GM23248 (cell line): ENCODE measurements at places on chromosomes 1 and 21. TPM values are rescaled to one million over a fixed set of nuclear protein-coding genes. Genes with fewer than 3 reads are reported as not detected.

- no peaks in the 10 kb centered on the region for H3K36me3 ChIP-seq
- no peak for DNase-seq
- H3K27ac ChIP-seq: no peak overlapping the region
- H3K4me1 ChIP-seq: 0 out of 2 replicates have a peak, but pooled peaks cover 2% of the 10 kb centered on the region
Measured at GRCh38 chr1:64248065-64248464, 44.6 kb downstream of the UBE2U start.

DNA sequence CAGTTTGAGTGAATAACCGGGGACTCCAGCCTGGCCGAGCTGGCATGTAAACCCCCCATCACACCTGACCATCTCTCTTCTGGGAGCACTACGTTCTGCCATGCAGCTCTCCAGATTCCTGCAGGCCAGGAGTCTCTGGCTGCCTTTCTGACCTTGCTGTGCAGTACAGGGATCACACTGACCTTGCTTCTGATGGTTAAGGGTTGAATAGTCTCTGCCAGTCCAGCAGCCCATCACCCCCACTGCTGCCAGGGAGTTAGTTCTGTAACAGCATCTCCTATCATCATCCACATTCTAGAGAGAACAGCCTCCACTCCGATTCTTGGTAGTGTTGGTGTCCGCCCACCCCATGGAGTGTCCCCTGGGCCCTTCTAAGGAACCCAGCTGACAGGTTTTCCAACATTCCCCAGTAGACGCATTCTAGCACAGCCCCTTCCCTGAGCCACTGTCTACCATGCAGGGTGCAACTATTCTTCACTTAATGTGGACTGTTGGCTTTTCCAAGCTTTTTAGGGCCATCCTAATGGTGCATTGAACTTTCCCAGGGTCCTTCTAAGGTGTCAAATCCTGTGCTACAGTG, 109.8 kb downstream of the RIPK4 start:
- no peaks in the 10 kb centered on the region for H3K36me3 ChIP-seq
- H3K27ac ChIP-seq: no peak overlapping the region
- H3K4me3 ChIP-seq: no peak overlapping the region
- H3K27me3 ChIP-seq: no peaks in the 10 kb centered on the region
- peaks cover 17% of the 10 kb centered on the region for H3K4me1 ChIP-seq

- H3K4me1 ChIP-seq: no peaks in the 10 kb centered on the region
- no peaks in the 10 kb centered on the region for H3K36me3 ChIP-seq
- no peak within 1 kb of the TSS for H3K27ac ChIP-seq
- H3K4me3 ChIP-seq: peak within 1 kb of the TSS; percentile 46; the same call in 1 of the 2 replicates
- no peaks in the 10 kb centered on the region for H3K27me3 ChIP-seq
Measured at GRCh38 chr1:204213668-204214662, at the start of gene GOLT1A. Gene GOLT1A (minus strand): TSS chr1:204213988. CDS start chr1:204213906, 82 bp downstream.

DNA sequence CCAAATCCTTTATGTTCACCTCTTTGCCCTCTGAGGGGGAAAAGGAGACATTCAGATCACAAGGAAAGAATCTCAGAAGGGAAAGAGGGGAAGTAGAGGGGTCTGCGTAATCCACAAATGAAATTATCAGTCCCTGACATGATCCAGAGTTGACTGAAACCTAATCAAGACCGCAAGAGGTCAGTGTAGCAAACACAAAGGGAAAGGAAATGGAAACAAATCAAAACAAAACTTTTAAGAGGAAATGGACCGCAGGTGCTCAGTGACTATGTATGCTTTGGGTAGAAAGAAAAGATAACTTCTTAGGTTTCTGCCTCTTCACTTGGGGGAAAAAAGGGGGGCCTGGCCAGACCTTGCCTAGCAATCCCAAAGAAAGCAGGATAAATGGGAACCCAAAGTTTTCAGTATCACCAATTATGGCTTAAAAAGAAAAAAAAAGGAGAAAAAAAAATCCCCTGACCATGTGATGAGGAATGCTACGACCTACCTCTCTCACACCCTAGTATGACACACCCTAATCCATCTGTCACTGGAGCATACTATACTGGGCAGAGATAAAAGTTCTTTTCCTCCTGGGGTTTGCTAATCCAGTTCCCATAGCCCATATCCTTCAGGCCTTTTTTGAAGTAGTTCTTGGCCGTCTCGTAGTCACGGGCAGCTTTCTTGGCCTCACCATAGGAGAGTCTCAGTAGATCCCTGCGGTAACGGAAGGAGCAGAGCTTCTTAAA, 16.9 kb downstream of the CHRNB2 start:
- H3K4me3 ChIP-seq: no peak overlapping the region
- H3K36me3 ChIP-seq: peaks cover 69% of the 10 kb centered on the region
- H3K4me1 ChIP-seq: no peaks in the 10 kb centered on the region
- H3K27ac ChIP-seq: no peak overlapping the region

DNA sequence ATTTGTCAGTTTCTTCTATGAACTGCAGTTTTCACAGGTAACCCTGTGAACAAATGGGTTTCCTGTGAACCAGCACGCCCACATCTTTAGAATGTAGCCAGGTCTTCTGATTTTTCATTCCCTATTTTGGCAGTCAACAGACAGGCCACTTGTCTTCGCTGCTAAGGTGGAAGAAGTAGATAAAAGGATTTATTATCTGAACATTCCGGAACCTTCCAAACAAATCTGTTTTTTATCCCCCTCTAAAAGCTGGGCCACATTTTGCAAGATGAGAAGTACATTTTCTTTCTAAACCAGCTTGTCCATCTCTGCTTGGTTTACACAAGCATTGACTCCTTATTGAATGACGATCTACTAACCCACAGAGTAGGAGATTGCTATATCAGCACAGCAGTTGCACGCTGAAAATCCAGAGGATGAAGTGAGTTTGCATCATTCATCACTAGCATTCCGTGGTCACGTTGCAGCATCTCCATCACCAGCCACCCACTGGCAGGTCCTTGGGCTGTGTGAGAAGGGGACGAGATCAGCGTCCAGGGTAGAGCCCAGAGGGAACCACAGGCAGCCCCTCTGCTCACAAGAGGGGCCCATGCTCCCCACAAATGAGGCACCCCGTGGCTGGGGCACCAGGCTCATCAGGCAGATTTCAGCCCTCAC, 83.5 kb downstream of the TOMM20 start:
- no peaks in the 10 kb centered on the region for H3K27me3 ChIP-seq
- H3K27ac ChIP-seq: no peak overlapping the region
- H3K4me1 ChIP-seq: peaks cover 16% of the 10 kb centered on the region
- H3K4me3 ChIP-seq: no peak overlapping the region

DNA sequence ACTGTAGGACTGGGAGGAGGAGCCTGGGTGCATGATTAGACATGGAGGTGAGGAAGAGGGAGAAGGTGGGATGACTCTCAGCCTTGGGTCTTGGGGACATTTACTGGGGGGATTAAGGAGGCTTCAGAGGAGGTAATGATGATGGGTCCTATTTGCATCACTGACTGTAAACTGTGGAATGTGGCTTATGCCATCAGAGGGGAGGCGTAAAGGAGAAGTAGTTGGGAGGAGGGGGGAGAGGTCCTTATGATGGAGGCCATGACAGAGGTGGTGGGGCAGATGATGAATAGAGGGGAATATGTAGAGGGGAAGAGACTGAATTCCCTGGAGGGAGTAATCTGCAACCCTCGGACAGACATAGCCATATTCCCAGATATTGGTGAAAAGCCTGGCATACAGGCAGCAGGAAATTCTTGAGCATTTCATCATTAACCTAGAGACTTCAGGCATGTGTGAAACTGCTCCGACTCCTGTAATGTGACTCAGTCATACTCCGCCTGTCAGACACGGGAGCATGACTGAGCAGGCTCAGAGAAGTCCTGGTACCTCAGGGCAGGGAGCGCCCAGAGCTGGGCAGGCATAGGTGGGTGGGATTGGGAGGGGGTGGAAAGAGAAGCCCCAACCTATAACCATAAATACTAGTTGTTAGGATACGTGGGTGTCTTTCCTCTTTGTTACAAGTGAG, 8.0 kb upstream of the LCE5A start:
- H3K27ac ChIP-seq: peak overlapping the region; percentile 65
- H3K36me3 ChIP-seq: no peaks in the 10 kb centered on the region
- 0 out of 2 replicates have a peak, but pooled peaks cover 3% of the 10 kb centered on the region for H3K27me3 ChIP-seq

GRCh38 chr1:227919906-227920305, 27.8 kb downstream of the WNT9A start:
- H3K27ac ChIP-seq: no peak overlapping the region
- no peaks in the 10 kb centered on the region for H3K27me3 ChIP-seq
- DNase-seq: no peak
- no peaks in the 10 kb centered on the region for H3K36me3 ChIP-seq

DNA sequence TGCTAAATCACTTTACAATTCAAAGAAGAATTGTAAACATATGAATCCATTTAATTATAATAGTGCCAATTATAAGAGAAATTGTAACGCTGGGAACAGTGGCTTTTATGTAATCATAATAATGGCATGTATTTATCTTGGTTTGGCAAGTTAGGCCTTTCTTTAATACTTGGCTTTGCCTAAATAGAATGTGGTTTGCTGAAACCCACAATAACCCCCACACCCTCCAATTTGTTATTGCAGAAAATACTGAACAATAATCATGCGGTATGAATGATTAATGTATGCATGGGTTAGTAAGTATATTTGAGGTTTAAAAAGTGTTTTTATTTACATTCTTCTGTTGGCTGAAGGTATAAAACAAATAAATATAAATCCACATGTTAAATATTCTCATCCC, 138.2 kb downstream of the NFIA start:
- DNase-seq: no peak
- H3K4me1 ChIP-seq: peaks cover 10% of the 10 kb centered on the region; the same call in 1 of the 2 replicates

GRCh38 chr1:1858382-1859086, 32.4 kb downstream of the GNB1 start:
- no peaks in the 10 kb centered on the region for H3K36me3 ChIP-seq
- peak overlapping the region; percentile 86 for H3K27ac ChIP-seq
- no peaks in the 10 kb centered on the region for H3K27me3 ChIP-seq
- DNase-seq: peak; percentile 97
- peaks cover 67% of the 10 kb centered on the region for H3K4me1 ChIP-seq

- no peak for DNase-seq
- H3K36me3 ChIP-seq: no peaks in the 10 kb centered on the region
- peaks cover 26% of the 10 kb centered on the region for H3K27me3 ChIP-seq
- H3K4me3 ChIP-seq: no peak overlapping the region
- no peaks in the 10 kb centered on the region for H3K4me1 ChIP-seq
Measured at GRCh38 chr1:110455151-110455550, 4.2 kb downstream of the PROK1 start.

GRCh38 chr1:62367005-62367557, 47.8 kb upstream of the KANK4 start:
- no peak overlapping the region for H3K27ac ChIP-seq
- no peak for DNase-seq
- H3K27me3 ChIP-seq: no peaks in the 10 kb centered on the region
- no peaks in the 10 kb centered on the region for H3K36me3 ChIP-seq
- H3K4me1 ChIP-seq: no peaks in the 10 kb centered on the region
- H3K4me3 ChIP-seq: no peak overlapping the region

SPRR1B gene
- polyA plus RNA-seq: not detected in 2 replicates

FCRL2 gene
- not detected in 2 replicates for polyA plus RNA-seq
